ENCODE measurements at places on chromosomes 2 and 18.
A peak's percentile ranks its signal among the peaks of the same experiment; 100 is the strongest.

DNA sequence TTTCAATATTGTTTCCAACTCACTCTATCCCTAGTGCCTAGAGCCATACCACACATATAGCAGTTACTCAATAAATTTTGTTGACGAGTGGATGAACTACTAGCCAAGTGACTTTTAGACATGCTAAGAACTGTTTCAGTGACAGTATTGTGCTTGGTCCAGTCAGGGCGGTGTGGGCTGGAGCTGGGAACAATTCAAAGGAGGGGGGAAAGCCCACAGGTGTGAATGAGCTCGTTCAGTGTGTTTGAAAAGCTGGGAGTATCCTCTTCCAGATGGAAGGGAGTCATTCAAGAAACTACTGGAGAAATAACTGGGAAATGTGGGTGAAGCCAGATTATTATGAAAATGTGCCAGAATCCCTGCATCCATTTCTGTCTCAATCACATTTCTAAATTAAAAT lies 1.7 kb upstream of the SERPINE2 start:
- ATAC-seq, result no peak

GRCh38 chr2:226383461-226383860 lies 416.2 kb downstream of the IRS1 start:
- no peak for ATAC-seq

DNA sequence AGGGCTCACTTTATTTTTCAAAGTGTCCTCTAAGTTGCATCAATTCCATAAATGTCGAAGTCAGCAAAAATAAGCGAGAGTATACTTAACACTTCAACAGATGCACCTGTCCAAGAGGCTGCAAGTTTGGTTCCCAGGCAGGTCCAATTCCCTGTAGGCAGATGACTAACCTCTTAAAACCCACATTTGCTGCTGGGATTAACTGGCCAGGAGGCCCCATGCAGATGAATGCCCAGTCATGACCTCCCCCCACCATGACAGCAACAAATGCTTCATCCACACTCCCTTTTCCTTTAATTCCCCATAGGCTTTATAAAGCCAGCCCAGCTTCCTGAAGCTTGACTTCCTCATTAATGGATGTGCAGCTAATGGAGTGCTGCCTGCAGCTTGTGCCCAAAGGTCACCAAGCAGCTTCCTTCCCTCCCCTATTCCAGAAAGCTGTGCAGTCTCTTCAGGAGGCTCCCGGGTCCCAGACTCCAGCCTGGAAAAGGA lies 35.7 kb downstream of the REEP1 start:
- ATAC-seq, result no peak

DNA sequence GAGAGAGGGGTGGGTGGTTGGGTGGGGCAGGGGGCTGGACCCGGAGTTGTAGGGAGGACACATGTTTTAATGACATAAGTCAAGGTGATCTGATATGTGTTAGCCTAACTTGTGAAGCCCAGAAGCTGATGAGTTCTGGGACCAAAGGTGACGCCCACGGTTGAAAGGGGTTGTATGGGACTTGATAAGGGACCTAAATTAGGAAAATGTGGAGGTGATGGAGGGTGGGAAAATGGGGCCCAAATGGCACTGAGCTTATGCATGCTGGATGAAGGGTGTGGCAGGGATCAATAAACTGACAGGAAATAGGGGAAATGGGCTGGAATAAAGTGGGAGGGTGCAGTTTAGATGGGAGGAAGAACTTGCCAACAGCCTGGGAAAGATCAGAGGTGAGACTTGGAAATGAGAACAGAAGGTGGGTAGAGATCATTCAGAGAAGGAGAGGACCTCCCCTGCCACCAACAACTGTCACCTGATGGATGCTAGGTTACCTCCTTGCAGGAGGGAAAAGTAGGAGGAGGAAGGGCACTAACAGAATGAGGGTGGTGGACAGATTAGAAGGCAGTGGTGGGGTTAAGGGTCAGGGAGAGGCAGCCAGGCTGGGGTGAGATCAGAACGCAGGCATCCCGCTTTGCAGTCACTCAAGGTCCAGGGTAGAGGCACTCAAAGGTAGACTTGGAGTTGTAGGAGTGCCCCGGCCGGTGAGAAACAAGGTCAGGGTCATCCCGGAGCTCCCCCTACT lies 15.3 kb downstream of the WNT10A start:
- ATAC-seq, result no peak

- no peak for ATAC-seq
Observed at GRCh38 chr2:72089537-72089936, 58.1 kb downstream of the CYP26B1 start.

- no peak for ATAC-seq
Observed at GRCh38 chr18:62979900-62980299, 264.6 kb downstream of the PHLPP1 start.

DNA sequence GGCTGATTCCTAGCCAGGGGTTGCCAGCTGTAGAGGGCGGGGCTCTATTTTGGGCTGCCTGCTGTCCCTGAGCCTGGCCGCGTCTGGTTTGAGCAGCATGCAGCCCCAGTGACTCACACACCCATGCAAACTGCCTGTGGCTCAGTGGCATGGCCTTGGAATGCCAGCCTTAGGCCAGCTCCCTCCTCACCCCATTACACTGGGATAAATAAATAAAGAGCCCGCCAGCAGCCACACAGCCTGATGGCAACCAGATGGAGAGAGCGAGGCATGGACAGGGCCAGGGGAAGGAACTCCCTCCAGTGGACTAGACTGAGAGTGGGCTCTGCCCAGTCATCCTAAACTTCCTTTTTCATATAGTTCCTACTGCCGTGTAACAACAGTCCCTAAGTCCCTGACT lies 18.3 kb downstream of the NHEJ1 start:
- no peak for ATAC-seq

DNA sequence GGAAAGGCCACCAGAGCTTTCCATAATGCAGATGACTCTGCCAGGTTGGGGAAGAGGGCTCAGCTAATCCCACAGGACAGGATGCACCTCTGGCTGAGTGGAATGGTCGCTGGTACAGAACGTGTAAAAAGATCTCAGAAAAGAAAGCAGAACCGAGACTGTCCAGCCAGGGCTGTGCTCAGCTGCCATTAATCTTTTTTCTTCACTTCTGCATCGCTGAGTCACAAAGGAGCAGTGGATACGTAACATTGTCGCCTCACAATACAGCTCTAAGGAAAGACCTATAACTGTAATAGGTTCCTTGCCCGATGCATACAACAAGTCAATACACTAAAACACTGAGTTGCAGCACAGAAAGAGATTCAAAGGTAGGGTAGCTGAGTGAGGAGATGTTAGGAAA lies 354.2 kb downstream of the EN1 start:
- no peak for ATAC-seq

- ATAC-seq, result no peak
Observed at GRCh38 chr2:158829167-158829566, 34.0 kb downstream of the DAPL1 start.

DNA sequence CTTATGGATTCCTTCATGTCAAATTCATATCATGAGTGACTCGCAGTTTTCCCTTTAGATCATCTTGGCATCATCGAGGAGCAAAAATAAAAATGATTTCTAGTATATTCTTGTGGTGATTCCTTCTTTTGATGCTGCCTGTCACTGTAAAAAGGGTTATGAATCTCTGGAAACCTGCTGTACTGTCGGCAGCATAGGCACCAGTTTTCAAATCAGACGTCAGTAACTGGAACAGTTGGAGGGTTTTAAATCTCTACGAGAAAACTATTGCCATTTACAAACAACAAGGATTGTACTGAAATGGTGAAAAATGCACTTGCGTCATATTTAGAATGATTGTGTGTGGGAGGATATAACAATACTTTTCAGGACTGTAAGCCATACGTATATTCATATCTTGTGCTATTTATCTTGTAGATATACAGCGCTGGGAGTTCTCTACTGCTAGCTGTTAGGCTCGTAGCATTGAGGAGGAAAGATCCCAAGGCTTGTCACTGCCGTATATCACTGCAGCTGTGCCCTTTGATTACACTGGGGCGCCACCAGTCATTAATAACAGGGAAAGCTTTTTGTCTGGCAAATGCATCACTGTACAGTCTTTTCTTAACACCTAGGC lies 320.7 kb downstream of the MTX2 start:
- no peak for ATAC-seq

GRCh38 chr2:226659410-226659809 lies 140.2 kb downstream of the IRS1 start:
- no peak for ATAC-seq

DNA sequence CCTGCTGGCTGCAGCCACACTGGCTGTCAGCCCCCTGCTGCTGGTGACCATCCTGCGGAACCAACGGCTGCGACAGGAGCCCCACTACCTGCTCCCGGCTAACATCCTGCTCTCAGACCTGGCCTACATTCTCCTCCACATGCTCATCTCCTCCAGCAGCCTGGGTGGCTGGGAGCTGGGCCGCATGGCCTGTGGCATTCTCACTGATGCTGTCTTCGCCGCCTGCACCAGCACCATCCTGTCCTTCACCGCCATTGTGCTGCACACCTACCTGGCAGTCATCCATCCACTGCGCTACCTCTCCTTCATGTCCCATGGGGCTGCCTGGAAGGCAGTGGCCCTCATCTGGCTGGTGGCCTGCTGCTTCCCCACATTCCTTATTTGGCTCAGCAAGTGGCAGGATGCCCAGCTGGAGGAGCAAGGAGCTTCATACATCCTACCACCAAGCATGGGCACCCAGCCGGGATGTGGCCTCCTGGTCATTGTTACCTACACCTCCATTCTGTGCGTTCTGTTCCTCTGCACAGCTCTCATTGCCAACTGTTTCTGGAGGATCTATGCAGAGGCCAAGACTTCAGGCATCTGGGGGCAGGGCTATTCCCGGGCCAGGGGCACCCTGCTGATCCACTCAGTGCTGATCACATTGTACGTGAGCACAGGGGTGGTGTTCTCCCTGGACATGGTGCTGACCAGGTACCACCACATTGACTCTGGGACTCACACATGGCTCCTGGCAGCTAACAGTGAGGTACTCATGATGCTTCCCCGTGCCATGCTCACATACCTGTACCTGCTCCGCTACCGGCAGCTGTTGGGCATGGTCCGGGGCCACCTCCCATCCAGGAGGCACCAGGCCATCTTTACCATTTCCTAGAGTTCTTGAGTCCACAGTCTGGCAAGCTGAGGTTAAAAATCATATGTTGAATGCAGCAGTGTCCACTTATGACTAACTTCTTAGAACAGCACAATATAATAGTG lies 741 bp downstream of the GPR148 start:
- no peak for ATAC-seq

DNA sequence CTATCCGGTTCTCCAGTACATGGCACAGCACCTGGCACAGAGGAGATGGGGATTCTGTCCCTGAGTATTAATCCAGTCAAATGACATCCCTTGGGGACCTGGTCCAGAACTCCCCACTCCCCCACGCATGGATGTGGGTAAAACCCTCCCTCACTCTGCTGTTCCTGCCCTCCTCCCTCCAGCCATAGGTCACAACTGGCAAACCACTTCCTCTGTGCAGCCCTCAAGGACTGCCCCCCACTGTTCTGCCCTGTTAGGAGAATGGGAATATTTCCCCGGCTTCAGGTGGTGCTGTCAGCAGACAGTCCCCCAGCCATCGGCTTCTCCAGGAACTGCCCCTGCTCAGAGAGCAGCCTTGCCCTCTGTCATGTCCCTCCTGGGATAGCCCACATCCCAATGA lies 1.5 kb upstream of the TFCP2L1 start:
- no peak for ATAC-seq

GRCh38 chr2:218406949-218407618 lies 7.4 kb downstream of the CTDSP1 start:
- ATAC-seq, result peak; percentile 10

DNA sequence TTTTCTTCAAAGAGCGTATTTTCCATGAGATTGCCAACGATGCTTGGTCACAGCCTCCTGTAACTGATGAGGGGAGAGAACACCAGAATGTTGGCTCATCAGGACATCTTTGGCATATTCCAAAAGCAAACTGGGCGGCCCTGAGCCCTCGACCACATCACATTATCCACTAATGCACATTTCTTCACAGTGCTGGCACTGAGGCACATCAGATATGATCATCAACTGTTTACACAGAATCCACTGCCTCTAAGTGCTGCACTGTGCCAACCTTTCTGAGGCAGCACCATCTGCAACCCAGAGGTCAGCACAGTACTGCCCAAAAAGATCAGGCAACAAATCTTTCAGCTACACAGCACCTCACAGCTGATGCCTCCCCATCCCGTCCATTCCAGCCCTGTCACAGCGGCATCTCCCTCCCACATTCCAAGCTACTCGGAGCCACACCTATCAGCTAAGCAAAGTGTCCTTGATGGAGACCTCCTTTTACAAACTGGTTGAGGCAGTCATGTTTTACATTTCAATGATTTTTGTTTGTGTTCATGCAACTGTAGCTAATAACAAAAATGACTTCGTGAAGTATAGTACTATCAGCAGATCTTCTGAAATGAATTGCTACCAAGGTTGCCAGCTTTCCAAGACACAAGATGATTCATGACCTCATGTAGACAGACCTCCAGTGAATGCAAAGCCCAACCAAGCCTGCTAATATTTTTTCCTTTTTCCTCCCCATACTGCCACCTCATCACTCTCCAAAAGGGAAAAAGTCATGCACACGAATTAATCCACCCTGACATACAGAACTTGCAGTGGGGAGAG lies 32.3 kb downstream of the MYO5B start:
- no peak for ATAC-seq
